ENCODE measurements at places on chromosomes 11 and 22.

- DNase-seq: no peak
These were observed 36.0 kb upstream of the COMT start for GRCh38 chr22:19905347-19906276.

DNA sequence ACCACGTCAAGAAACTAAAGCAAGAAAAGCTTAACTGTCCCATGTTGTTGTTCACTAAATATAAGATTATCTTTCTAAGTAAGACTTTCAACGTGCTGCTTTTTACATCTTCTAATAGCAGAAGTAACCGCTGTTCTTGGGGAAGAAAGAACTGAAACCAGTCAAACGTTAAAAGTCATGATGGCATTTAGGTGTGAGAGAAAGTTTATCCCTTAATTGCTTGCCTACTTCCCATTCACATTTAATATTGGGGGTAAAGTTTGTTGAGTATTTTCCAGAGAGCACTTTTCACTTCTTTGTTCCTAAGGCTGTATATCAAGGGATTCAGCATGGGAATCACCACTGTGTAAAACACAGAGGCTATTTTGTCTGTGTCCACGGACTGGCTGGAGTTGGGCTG lies 970 bp downstream of the OR5B21 start:
- no peak for DNase-seq

DNA sequence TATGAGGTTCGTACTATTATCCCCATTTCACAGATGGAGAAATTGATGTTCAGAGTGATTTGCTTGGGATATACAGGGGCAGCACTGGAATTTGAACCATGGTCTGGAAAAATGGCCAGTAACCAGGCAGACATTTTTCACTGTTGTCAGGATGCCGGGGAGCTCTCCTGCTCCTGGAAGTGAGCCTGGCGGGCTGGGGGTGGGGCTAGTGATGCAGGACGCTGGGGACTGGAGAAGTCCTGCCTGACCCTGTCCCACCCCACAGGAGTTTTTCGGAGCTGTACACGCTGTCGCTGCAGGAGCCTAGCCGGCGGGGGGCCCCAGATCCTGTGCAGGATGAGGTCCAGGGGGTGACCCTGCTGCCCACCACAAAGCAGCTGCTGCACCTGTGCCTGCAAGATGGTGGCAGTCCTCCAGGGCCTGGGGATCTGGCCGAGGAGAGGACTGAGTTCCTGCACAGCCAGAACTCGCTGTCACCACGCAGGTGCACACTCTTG lies 11.1 kb downstream of the SIPA1 start:
- no peak for DNase-seq

GRCh38 chr11:109697140-109697843 lies 275.3 kb downstream of the C11orf87 start:
- DNase-seq: no peak

- DNase-seq: no peak
These were observed 10.3 kb downstream of the VPS37C start for GRCh38 chr11:61150706-61151544.

DNA sequence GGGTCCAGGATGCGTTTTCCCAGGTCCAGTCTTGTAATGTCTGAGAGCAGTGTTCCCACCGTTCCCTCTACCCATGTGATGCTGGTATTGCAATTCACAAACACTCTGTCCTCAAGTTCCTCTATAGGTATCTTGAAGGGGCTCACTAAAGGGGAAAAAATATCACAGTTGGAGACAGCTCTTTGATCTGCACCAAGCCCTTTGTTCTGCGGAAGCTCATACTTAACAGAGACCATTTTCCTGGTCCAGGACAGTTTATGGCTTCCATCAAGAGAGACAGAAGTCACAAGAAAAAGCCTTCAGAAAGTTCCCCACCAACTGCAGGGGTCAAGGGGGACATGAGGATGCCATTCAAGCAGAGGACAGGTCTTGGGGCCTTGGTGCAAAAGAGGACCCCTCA lies 2.1 kb downstream of the CD3D start:
- no peak for DNase-seq

DNA sequence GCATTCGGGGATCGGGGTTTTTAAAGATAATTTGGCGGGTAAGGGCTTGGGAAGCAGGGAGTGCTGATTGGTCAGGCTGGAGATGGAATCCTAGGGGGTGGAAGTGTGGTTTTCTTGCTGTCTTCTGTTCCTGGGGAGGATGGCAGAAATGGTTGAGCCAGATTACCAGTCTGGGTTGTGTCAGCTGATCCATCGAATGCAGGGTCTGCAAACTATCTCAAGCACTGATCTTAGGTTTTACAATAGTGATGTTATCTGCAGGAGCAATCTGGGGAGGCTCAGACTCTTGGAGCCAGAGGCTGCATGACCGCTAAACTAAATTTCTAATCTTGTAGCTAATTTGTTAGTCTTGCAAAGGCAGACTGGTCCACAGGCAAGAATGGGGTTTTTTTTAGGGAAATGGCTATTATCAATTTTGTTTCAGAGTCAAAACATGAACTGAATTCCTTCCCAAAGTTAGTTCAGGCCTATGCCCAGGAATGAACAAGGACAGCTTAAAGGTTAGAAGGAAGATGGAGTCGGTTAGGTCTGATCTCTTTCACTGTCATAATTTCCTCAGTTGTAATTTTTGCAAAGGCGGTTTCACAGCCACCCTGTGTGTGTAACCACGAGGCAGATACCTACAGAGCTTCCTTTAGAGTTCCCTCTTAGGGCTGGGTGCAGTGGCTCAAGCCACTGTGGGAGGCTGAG lies 10.2 kb downstream of the SCGB1A1 start:
- DNase-seq: no peak

- DNase-seq: no peak
These were observed 40.7 kb downstream of the TSPAN18 start for GRCh38 chr11:44767421-44767820.

DNA sequence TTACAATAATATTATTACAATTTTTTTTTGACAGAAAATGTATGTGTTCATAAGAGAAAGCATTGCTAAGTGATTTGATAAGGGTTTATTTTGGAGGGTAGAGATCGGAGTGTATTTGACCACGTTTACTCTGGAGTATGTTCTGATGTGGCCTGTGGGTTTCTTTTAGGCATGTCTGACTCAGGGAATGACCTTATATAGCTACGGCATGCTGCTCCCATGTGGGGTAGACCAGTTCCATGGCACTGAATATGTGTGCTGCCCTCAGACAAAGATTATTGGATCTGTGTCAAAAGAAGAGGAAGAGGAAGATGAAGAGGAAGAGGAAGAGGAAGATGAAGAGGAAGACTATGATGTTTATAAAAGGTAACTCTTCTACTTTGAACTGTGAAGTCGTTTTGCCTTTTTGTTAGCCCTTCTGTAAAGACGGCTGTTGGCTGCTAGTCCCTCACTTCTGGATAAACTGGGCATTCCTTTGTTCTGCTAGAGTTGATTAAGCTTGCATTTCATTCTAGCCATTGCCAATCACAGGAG lies 38.1 kb upstream of the ST14 start:
- no peak for DNase-seq

DNA sequence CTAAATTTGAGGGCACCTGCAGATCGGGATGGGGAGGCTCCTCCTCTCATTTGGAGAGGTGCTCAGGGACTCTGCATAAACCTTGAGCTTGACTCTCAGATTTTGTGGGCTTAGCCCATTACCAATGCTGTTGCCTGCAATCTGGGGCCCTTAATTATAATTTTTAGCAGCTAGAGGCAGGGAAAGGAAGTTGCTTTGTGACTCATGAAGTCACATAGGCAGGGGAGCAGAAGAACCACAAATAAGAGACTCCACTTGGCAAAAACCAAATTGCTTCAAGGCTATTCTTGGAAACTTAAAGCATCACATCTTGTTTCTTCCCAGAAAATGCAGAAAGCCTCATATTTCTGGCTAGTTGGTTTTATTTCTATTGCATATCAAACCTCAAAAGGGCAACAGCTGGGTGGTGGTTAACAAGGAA lies 46.9 kb downstream of the MICAL2 start:
- DNase-seq: no peak

DNA sequence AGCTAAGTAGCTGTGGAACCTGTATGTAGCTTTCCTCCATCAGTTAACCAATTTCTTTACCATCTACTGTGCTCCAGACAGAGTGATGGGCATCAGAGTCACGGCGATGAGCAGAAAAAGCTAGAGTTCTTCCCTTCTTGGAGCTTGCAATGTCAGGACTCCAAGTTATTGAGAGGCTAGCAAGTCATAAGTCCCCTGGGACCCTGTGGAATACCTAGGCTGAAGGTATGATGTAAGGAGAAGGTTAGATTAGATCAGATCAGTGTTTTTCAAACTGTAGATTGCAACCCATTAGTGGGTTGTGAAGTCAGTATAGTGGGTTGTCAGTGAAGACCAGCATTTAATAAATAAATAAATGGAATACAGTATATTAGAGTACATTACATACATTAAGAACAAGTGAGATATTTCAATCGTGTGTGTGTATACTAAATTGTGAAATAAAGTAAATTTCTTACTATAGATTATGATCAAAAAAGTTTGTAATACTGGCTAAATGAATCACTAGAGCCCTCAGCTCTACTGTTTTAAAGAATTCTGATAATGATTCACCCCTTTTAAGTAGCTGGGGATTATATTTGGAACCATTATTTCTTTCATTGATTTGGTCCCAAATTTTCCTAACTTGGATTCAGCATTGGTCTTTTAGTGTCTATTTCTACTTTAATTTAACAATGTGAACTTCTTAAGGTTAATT lies 52.3 kb downstream of the RASSF10 start:
- no peak for DNase-seq

All from activated T-cell treated with anti-CD3 and anti-CD28 coated beads, Interleukin-2, amount 50 U/mL, for 48 hours (primary cell).